ENCODE measurements at places on chromosomes 1 and 21.

- no peak for DNase-seq
These were observed 81.2 kb upstream of the RAB3GAP2 start for GRCh38 chr1:220353229-220354012.

- no peak for DNase-seq
These were observed 164.6 kb upstream of the GJB5 start for GRCh38 chr1:34590211-34590623.

DNA sequence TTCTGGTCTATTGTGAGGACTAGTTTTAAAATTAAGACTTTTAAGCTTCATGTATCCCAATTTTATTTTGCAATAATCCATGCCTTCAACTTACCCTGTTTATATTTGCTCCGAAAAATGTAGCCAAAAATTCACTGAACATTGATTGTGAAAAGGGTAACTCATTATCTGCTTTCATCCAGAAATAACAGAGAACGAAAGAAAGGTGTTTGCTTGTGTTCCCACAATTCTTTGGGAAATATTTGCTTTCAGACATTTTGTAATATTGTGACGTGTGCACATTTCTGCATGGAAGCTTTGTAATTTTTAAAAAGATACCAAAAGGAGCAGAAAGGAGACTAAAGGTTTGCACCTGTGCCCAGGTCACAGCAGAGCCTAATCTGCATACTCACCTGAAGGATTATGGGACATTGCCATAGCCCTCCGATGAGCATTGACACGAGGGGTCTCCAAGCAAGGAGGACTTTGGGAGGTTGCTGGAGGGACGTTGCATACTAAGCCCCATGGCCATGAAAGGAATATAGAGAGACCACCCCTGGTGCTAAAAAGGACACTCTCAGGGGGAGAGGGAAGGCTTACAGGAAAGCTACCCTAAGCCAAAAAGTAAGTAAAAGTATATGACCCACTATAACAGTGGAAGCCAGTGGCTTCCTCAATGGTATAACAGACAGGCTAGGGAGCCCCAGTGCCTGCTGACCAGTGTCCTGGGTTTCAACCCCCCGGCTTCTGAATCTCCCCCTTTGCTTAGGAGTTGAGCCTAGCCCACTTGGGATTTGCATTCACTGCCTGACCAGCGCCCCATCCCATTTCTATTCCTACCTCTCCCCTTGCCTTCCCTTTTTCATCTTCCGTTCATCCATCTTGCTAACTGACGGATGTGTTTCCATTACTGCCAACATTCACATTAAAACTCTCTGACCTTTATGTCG lies 148.6 kb upstream of the ZC3H12A start:
- DNase-seq: no peak

DNA sequence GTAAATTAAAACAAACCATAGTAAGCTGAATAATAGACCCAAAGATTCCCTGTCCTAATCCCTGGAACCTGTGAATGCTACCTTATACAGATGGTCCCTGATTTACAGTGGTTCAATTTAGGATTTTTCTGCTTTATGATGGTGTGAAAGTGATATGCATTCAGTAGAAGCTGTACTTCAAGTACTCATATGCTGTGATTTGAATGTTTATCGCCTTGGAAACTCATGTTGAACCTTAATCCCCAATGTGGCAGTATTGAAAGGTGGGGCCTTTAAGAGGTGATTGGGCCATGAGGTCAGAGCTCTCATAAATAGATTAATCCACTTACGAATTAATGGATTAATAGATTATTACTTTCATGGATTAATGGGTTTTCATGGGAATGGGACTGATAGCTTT lies 10.6 kb upstream of the RRP15 start:
- no peak for DNase-seq

GRCh38 chr1:234848972-234849649 lies 239.1 kb upstream of the IRF2BP2 start:
- DNase-seq: no peak

- no peak for DNase-seq
These were observed 18.7 kb downstream of the TNFRSF8 start for GRCh38 chr1:12081648-12082396.

DNA sequence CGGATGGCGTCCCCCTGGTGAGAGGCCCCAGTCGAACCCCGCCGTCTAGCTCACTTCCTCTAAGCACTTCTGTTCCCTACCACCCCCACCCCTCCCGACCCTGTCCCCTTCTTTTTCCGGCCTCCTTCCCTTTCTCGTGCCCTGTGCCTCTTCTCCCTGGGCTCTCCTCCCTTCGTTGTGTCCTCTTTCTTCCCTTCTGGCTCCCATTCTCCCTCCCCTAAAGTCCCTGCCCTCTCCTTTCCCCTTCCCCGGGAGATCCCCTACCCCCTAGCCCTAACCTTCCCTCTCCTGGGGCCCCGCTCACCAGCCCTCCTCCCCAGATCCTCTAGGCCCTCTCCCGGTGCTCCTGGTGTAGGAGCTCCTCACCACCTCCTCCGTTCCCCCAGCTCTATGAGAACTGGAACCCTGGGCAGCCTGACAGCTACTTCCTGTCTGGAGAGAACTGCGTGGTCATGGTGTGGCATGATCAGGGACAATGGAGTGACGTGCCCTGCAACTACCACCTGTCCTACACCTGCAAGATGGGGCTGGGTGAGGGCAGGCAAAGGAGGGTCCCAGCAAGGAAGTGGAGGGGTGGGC lies 15.9 kb downstream of the BCAN start:
- no peak for DNase-seq

DNA sequence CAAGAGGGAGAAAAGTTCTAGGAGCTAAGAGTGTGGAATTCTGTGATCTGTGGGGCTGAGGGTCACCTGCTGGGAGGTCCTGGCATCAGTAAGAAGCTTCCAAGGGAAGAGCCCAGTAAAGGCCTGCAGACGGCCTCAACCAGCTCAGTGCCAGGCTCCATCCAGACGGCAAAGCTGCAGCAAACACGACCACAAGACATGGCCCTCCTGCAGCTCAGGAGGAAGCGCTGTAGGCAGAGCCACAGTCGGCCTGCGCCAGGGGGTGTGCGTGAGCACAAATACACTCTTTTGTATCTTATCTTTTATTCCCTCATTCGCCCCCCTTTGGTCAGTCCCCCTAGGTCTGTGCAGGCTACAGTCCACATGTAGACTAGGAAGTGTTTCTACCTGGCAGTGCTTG lies 13.4 kb downstream of the C1orf174 start:
- no peak for DNase-seq

DNA sequence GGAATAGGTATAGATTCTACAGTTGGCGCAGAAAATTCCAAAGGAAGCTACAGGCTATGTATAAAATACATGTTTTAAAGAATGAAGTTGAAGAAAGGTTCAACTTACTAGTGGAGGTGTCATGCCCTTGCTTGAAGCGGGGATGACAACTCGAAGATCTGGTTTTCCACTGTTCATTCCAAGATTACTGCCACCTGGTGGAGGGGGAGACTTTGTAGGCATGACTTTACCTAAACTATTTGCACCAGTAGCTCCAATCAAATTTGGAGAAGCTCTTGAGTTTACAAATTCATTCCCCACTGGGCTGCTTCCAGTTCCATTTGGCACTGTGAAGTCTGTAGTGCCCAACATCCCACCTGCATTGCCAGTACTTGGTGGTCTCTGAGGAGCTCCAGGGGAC lies 81.7 kb downstream of the AXDND1 start:
- peak; percentile 74 for DNase-seq

DNA sequence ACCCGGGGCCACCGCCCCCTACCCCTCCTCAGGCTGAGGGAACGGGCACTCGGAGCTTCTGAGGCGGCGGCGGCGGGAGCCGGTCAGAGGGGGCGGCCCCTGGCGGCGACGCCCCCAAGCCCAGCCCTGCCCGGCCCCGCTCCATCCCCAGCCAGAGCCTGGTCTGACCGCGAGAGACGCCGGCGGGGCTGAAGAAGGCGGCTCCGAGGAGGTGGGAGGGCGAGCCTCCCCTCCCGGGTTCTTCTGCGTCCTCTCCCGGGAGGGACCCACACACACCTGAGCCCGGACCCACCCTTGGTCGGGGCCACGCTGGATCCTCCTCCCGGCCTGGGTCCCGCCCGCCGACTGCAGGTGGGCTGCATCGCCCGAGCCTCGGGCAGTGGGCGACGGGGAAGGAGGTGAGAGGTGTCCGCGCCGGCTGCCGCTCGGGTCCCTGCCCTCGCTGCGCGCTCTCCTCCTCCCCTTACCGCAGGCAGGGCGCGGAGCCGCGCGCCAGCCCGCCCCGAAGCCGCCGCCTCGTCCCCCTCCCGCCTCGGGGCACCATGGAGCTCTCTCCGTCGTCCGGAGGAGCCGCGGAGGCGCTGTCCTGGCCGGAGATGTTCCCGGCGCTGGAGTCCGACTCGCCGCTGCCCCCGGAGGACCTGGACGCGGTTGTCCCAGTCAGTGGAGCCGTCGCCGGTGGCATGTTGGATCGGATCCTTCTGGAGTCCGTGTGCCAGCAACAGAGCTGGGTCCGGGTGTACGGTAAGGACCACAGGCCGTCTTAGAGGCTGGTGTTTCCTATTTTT lies at the start of gene RASAL2:
Gene RASAL2 (plus strand): TSS at position 154 of the 788 bp plus-strand sequence. CDS start 389 bp downstream, at position 543.
- peak; percentile 82 for DNase-seq

Measured in T47D (cell line).